ENCODE measurements at places on chromosomes 12 and 14. TPM values are rescaled to one million over a fixed set of nuclear protein-coding genes. Genes with fewer than 3 reads are reported as not detected.

KLRD1 gene
- total RNA-seq = 1.6 TPM

CLEC14A gene
- total RNA-seq = not detected

KCNC2 gene
- not detected for total RNA-seq

MDM2 gene
- 270 TPM for total RNA-seq

STAB2 gene
- total RNA-seq = not detected

HOXC12 gene
- total RNA-seq = not detected

MARS1 gene
- 64.0 TPM for total RNA-seq

ACOT6 gene
- total RNA-seq = not detected

SHMT2 gene
- 211 TPM for total RNA-seq

MYH6 gene
- not detected for total RNA-seq

PLA2G1B gene
- total RNA-seq = not detected

KRT78 gene
- total RNA-seq = not detected

PLXNC1 gene
- 0.39 TPM for total RNA-seq

KRT74 gene
- not detected for total RNA-seq

CLEC2B gene
- total RNA-seq = not detected

IKZF4 gene
- total RNA-seq = 2.1 TPM

KLRC1 gene
- 0.39 TPM for total RNA-seq

KLRK1 gene
- 0.43 TPM for total RNA-seq

HSPB8 gene
- total RNA-seq = 46.3 TPM

USP5 gene
- 126 TPM for total RNA-seq

PRH2 gene
- 1.2 TPM for total RNA-seq

POTEM gene
- total RNA-seq = not detected

TRHDE gene
- 1.7 TPM for total RNA-seq

RAB21 gene
- total RNA-seq = 8.6 TPM

CLEC6A gene
- not detected for total RNA-seq

SLC7A7 gene
- total RNA-seq = 28.5 TPM

SIX6 gene
- not detected for total RNA-seq

RNASE11 gene
- not detected for total RNA-seq

All from placental epithelial cell (primary cell).